Erythroblast (primary cell): ENCODE measurements at places on chromosomes 4 and X.
A peak's percentile ranks its signal among the peaks of the same experiment; 100 is the strongest.

DNA sequence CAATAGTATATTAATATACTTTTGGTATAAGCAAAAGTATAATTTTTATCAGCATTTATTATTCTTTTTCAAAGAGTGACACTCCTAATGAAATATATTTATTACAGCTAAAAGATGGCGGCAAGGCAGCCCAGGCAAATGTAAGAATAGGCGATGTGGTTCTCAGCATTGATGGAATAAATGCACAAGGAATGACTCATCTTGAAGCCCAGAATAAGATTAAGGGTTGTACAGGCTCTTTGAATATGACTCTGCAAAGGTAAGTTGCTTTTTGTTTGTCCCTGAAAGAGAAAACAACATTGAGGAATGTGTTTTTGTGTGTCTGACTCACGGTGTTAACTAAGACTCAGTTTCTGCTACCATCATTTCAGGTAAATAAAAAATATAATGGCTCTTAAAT lies 71.9 kb downstream of the PDLIM5 start:
- DNase-seq, result no peak

- DNase-seq, result no peak
Observed at GRCh38 chr4:7554905-7555304, 120.2 kb upstream of the PSAPL1 start.

DNA sequence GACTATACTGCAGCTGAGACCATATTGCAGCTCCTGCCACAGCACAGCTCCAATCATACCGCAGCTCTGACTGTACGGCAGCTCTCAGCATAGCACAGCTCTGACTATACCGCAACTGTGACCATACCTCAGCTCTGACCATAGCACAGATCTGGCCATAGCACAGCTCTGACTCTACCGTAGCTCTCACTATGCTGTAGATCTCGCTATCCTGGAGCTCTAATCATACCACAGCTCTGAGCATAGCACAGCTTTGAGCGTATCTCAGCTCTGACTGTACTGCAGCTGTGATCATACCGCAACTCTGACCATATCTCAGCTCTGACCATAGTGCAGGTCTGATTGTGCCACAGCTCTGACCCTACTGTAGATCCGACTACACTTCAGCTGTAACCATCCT lies 139.2 kb downstream of the ASMT start:
- no peak for DNase-seq

DNA sequence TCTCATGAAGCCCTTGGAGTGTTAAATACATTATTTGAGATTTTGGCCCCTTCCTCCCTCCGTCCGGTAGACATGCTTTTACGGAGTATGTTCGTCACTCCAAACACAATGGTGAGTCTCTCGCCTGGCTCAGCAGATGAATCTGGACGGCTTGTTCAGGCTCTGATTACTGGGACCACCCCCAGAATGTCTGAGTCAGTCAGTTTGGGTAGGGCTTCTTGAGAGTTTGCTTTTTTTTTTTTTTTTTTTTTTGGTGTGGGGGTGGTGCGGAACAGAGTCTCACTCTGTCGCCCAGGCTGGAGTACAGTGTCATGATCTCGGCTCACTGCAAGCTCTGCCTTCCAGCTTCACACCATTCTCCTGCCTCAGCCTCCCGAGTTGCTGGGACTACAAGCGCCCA lies 62.4 kb upstream of the MSANTD1 start:
- DNase-seq, result no peak

GRCh38 chrX:38699696-38700095 lies 101.6 kb upstream of the MID1IP1 start:
- DNase-seq, result no peak

GRCh38 chrX:15055146-15055930 lies 182.1 kb downstream of the MOSPD2 start:
- DNase-seq, result no peak

DNA sequence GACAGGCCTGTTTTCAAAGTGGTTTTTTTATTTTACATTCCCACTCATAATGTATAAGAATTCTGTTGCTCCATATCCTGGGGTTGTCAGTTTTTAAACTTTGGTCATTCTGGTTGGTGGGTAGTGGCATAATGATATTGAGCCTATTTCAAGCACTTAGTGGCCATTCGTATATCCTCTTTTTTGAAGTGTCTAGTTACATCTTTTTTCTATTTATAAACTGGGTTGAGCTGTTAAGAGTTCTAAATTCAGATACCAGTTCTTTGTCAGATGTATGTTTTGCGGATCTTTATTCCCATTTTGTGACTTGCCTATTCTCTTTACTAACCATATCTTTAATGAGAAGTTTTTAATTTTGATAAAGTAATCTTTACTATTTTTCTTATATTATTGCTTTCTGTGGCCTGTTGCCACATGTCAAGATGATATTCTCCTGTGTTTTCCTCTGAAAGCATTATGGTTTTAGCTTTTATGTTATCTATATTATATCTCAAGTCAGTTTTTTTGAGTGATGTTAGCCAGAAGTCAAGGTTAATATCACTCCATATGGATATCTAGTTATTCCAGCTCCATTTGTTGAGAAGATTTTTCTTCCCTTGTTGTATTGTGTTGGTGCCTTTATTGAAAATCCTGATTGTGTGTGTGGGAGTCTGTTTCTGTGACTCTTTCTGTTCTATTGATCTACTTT lies 110.9 kb downstream of the FHIP1A start:
- no peak for DNase-seq

DNA sequence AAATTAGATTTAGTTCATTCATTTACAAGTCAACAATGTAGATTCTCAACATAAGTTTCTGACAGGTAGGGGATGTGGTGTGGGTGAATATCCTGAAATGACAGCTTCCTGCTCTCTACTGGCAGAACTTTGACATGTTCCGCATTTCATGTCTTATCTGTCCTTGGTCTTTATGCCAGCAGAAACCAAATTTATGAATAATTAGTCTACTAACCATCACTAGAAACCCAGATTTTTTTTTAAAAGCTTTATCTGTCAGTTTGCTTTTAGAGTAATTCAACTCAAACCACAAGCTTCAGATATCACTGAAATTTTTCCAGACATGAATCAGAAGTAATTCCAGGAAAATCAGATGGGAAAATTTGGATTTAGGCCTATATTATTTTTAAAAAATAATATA lies 17.9 kb downstream of the COQ2 start:
- no peak for DNase-seq

DNA sequence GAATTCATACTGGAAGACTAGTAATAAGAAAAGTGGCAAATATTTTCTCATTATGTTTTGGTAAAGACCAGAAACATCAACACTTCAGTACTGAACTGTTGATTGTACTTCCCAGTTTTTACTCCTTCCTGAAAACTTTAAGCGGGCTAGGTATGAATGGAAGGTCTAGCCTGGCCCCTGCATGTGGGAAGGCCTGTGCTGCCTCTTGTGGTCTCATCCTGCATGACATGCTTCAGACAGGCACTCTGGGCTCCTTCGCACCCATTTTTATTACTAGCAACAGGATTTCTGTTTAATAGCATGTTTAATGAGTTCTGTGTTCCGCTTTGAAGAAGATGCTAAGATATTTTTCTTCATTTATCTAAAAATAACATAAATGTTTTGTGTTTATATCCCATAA lies 279.1 kb downstream of the ANK2 start:
- DNase-seq, result peak; percentile 12

DNA sequence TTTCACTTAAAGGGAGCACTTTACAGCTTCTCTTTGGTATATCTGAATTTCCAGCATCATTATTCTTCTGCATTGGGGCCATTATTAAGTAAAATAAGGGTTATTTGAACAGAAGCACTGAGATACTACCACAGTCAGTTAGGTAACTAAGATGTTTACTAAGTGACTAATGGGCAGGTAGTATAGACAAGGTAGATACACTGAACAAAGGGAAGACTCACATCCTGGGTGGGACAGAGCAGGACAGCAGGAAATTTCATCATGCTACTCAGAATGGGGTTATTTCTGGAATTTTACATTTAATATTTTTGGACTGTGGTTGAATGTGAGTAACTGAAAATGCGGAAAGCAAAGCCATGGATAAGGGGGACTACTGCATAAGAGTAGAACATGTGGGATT lies 316.0 kb downstream of the CCSER1 start:
- DNase-seq, result no peak

GRCh38 chr4:163707873-163708272 lies 213.4 kb downstream of the TMA16 start:
- DNase-seq, result no peak

- DNase-seq, result no peak
Observed at GRCh38 chr4:146346276-146346675, 131.9 kb downstream of the REELD1 start.

DNA sequence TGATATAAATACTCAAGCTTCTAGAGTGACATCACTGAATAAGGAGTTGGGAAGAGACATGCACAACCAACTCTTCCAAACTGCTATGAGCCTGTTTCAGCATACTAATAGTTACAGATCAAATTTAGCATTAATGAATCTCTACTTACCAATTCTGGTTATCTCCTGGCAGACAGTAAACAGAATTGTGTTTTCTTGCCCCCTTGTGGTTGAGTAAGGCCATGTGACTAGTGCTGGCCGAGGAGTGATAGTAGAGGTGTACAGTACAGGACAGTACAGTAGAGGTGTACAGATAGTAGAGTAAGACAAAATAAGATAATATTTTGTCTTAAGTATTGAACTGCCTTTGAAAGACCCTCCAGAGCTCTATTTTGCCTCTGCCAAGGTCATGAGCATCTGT lies 681.4 kb downstream of the GABRG1 start:
- peak; percentile 4 for DNase-seq

GRCh38 chrX:13177921-13178566 lies 133.6 kb upstream of the FAM9C start:
- no peak for DNase-seq

- DNase-seq, result no peak
Observed at GRCh38 chr4:184097241-184097605, 120.5 kb downstream of the ENPP6 start.

GRCh38 chr4:2924765-2925301 lies 38.4 kb downstream of the NOP14 start:
- no peak for DNase-seq

GRCh38 chrX:153948847-153949805 lies 4.7 kb upstream of the RENBP start:
- DNase-seq, result no peak

GRCh38 chr4:107518076-107518475 lies 202.0 kb downstream of the PAPSS1 start:
- DNase-seq, result no peak

GRCh38 chr4:102625232-102625930 lies 124.2 kb downstream of the NFKB1 start:
- peak; percentile 46 for DNase-seq

DNA sequence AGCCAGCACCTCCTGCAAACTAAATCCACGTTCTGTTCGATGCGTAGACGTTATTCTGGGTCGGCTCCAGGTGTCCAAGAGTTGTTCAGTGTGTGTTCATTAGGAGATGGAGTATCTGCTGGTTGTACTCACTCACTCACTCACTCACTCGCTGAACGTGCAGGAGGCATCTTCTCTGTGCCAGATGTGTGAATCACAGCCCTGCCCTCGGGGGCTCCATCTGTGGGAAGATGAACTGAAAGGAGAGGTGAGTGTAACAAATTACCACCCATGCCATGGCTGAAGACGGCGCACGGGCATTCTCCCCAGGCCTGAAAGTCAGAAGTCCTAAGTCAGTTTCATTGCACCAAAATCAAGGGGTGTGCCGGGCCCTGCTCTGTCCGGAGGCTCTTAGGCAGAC lies 16.1 kb downstream of the NSG1 start:
- DNase-seq, result no peak

- no peak for DNase-seq
Observed at GRCh38 chrX:9770319-9770718, 4.7 kb upstream of the GPR143 start.

DNA sequence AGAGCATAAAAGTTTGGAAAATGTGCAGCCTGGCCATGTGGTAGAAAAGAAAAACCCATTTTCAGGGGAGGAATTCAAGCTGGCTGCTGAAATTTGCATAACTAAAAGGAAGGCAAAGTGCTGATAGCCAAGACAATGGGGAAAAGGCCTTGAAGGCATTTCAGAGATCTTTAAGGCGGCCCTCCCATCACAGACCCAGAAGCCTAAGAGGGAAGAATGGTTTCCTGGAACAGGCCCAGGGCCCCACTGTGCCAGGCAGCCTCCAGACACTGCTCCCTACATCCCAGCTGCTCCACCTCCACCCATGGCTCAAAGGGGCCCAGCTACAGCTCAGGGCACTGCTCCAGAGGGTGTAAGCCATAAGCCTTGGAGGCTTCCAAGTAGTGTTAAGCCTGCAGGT lies 158.0 kb upstream of the PRDX4 start:
- DNase-seq, result no peak

GRCh38 chr4:11198516-11199305 lies 230.0 kb downstream of the HS3ST1 start:
- no peak for DNase-seq

GRCh38 chrX:44844204-44844603 lies 383 bp downstream of the DUSP21 start:
- no peak for DNase-seq
